Stimulated activated CD4-positive, alpha-beta T cell treated with anti-CD3 and anti-CD28 coated beads, Interleukin-2, amount 100 ng/mL, for 24 hours (primary cell): ENCODE measurements at places on chromosomes 16 and 17.

DNA sequence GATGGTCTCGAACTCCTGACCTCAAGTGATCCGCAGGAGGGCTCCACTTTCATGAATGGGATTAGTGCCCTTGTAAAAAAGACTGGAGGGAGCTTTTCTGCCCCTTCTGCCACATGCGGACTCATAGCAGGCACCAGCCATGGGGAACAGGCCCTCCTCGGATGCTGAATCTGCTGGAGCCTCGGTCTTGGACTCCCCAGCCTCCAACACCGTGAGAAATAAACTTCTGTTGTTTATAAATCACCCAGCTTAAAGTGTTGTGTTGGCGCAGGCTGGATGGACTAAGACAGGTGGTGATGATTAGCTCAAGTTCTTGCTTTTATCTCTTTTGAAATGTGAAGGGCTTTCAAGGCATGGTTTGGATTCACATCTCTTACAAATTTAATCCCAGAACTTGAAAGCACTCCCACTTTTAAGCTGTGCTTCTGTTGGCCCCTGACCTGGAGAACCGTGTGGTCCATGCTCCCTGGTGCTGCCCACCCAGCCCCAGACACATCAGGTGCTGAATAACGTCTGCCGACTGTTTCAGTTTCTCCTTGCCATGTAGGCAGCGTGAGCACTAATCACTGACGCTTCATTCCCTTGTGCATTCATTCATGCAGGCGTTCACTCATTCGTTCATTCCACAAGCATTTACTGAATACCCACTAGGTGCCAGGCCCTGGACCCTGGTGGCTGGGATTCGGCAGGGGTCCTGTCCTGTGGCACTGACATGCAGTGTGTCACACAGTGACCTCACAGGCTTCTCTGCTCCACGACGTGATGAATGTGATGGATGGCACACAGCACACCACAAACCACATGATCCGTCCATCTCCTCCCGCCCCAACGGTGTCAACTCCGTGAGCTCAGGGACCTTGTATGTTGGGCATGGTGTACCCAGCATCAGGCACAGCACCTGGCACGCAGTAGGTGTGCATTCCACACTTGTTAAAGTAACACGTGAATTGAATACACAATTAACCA lies 8.9 kb downstream of the CIBAR2 start:
- no peak for DNase-seq

DNA sequence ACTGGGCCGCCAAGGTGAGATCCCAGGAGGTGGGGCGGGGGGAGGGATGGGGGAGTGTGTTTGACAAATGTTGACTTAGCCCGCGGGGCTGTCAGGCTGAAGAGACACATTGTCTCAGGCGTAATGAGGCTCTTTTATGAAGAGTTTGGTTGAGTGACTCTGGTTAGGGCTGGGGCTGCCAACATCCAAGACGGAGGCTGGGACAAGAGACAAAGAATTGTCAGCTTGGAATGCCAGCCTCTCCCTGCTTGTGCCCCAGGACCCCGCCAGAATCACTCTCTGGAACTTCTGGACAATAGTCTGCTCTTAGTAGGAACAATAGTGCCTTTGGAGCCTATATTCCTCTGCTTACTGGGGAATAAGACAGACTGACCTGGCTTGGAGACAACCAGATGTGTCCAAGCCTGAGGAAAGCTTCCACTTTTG lies 24.0 kb downstream of the PCTP start:
- no peak for DNase-seq

- DNase-seq: no peak
Measured at GRCh38 chr16:23705517-23705902, 7.5 kb downstream of the ERN2 start.

GRCh38 chr16:4298761-4299522 lies 16.9 kb upstream of the GLIS2 start:
- DNase-seq: no peak

- no peak for DNase-seq
Measured at GRCh38 chr16:82682767-82683166, 56.0 kb downstream of the CDH13 start.

DNA sequence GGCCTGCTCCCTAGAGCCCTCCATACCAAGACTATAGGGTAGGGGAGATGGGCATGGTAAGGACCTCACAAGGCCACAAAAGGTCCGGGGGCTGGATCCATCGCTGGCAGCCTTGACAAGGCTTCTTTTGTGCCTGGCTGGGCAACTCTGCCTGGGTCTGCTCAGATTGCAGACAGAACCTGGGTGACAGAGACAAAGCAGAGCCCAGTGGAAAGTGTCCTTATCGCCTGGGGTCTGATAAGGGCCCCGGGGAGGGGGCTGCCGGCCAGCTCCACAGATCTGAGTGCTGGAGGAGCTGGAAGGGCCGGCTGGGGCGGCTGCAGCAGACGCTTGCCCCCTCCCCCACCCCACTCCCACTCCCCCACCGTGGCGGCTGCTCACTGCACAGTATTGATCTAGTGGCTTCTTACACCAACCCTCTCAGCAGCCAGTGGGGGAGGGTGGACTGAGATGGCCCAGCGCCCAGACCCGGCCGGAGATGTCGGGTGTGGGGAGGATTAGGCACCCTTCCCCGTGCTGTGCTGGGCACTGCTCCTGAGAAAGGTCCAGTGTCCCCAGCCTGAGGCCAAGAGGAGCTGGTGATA lies 7.2 kb downstream of the MMP15 start:
- DNase-seq: no peak

GRCh38 chr17:51721730-51722129 lies 436.8 kb downstream of the CA10 start:
- no peak for DNase-seq

- DNase-seq: no peak
Measured at GRCh38 chr16:86844695-86845094, 266.3 kb downstream of the FOXL1 start.

DNA sequence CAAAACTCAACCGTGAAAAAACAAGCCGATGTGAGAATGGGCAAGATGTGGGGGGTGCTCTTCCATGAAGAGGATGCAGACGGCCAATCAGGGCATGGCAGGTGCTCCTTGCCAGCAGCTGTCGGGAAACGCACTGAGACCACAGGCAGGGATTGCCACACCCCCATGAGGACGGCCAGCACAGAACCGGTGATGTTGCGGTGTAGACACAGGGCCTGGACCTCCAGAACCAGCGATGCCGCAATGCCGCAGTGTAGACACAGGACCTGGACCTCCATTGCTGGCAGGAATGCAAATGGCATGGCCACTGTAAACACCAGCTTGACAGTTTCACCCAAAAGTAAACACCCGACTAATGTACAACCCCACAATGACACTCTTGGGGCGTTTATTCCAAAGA lies 164.9 kb downstream of the BANP start:
- DNase-seq: no peak

DNA sequence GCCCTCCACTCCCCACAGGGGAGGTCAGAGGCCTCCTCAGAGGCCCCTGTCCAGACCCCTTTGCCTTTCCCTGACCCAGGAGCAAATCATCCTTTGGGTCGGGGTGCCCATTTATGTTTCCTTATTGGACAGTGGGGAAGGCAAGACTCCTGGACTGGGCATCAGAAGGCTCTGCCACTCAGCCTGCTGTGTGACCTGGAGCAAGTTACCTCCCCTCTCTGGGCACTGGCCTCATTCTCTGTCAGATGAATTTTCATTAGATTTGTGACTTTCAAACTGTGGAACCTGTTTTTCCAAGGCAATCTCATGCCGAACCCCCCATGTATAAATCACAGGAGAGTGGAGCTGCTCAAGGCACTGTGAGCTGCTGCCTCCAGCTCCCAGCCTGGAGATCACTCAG lies 47.0 kb upstream of the TOB1 start:
- no peak for DNase-seq

DNA sequence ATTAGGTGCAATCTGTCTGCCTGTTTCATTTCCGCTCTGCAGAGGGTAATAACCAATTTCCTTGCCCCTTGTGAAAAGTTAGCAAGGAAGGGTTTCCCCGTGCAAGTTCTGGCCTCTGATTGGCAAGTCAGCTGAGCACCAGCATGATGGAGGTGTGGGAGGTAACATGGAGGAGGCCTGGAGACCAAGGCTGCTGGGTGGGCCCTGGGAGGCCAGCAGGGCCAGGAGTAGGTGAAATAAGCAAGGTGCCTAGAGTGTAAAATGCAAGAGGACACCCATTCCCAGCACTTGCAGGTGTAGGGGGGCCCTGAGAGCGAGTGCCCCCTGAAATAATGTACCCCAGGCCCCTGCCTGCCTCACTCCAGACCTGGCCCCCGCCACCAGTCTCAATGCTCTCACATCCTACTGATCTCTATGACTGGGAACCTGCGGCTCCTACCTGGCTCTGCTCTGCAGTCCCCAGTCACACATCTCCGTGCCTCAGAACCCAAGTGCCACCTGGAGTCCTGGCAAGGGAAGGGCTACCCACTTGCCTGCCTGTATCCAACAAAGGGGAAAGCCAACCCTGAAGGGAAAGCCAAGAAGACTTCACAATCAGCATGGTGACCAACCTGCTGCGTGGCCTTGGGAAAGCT lies 116.2 kb downstream of the C16orf78 start:
- DNase-seq: no peak

GRCh38 chr16:30769379-30770089 lies 7.4 kb downstream of the RNF40 start:
- no peak for DNase-seq

GRCh38 chr17:15112846-15113617 lies 152.1 kb downstream of the PMP22 start:
- no peak for DNase-seq

DNA sequence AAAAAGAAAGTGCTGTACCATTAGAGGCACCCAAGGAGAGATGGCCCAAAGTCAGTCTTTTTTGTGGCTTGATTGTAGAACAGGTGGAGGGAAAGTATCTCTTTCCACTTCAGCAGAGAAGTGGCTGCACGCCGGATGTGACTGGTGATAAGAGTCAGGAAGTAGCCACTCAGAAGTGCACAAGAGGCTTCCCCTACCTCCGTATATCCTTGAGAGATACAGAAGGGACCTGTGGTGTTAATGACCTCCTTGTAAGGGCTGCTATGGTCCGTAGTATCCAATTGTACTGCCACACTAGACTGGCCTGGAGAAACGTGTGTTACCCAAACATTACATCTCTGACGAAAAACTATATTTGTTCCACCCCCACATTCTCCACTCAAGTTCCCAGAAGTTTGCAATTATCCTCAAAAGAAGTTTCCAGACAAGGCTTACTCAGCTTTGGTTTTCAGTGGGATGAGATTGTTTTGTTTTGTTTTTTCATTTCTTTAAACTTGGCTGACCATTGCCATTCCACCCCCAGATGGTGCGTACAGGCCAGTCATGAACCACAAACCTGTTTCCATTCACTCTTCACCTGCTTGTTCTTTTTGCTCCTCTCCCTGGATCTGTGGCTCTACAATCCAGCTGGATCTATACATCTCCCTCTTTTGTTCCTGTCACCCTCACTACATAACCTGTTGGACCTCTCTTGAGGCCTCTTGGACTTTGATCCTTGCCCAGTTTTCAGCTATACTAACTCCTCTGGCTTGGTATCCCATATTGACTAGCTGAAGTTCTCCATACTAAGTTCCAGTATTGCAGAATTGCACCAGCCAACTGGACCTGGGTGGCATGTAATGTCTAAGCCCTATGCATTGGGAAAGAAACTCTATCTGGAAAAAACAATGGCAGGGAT lies 20.7 kb upstream of the MED13 start:
- peak; percentile 19 for DNase-seq

- DNase-seq: no peak
Measured at GRCh38 chr17:45785480-45786193, 1.5 kb downstream of the CRHR1 start.

- no peak for DNase-seq
Measured at GRCh38 chr16:28200661-28201060, 11.1 kb downstream of the XPO6 start.

GRCh38 chr16:56921571-56921970 lies 10.4 kb upstream of the HERPUD1 start:
- no peak for DNase-seq

DNA sequence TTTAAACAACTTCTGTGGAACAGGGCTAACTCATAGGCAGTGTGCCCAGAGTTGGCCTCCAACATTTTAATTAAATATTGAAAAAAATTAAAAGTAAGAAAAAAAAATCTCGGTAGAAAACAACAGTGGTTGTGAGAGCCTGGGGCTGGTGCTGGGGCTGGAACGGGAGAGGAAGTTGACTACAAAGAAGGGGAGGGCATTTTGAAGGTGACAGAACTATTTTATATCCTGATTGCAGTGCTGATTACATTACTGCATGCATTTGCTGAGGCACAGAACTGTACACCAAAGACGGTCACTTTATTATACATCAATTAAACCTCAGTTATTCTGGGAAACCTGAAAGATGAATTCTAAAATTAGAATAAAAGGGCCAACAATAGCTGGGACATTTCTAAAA lies 142.5 kb downstream of the PARN start:
- DNase-seq: no peak

DNA sequence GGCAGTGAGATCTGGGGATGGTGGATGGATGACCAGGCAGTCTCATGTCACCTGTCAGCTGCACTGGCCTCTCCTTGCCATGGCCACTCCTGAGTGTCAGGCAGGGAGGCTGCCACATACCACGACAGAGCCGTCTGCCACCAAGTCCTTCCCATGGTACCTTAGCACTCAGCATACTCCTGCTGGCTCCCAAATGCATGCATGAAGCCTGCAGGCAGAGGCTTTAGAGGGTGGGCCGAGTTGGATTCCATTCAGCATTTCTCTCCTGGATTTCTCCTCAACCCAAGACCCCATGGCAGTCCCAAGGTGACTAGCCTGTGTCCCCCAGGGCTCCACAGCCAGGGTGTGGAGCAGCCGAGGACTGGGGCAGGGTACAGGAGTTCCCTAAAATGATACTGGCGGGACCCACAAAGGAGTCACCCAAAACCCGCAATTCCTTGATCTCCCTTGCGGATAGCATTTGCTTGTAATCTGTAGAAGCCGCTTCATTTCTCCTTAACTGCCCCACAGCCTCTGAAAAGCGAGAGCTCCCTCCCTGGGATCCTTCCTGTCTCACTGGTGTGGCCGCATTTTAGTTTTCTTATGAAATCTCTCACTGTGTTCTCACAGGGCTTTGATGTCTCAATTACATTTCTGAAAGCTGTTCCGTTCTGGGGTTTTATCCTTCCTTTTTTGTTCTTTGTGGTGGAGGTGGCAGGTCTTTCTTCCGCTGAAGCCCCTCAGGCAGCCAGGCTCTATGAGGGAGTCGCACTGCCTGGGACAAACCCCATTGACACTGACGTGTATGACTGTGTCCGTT lies 141.4 kb downstream of the SOCS1 start:
- DNase-seq: no peak

DNA sequence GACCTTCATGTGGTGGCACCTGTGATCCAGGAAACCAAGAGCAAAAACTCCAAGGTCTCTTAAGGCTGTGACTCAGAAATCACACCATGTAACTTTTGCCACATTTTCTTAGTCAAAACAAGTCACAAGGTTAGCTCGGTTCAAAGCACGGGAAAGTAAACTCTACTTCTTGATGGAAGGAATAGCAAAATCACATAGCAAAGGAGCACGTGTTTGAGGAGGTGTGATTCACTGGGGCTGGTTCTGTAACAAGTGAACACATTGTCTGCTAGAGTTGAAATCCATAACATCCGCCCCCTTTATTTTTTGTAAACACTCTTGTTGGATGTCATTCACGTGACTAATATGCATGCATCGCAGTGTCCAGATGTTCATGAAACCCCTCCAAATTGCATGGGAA lies 415.0 kb upstream of the MAF start:
- DNase-seq: no peak
